ENCODE measurements at places on chromosomes 13 and 19.

DNA sequence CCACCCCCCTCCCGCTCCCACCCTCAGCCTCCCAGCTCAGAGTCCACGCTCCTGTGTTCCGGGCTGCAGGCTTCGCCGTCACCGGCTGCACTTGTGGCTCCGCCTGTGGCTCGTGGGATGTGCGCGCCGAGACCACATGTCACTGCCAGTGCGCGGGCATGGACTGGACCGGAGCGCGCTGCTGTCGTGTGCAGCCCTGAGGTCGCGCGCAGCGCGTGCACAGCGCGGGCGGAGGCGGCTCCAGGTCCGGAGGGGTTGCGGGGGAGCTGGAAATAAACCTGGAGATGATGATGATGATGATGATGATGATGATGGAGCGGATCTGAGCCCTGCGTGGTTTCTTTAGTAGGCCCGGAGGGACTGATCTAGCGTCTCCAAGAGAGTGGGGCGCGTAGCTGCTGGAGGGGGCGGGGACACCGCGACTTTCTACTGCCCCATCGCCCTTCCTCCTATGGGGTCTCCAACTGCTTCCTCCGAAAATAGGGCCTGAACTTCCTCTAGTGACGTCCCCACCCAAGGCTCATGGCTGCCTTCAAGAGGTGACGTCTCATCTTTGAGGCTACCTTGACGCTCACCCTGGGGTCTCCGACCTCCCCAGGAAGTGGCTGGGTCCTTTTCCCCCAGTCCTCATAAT lies 1.4 kb downstream of the RETN start:
- H3K36me3 ChIP-seq = no peaks in the 10 kb centered on the region
- peaks cover 21% of the 10 kb centered on the region for H3K27me3 ChIP-seq
- no peak for DNase-seq
- H3K4me3 ChIP-seq = peak overlapping the region; percentile 64
- H3K27ac ChIP-seq = no peak overlapping the region
- peaks cover 11% of the 10 kb centered on the region for H3K4me1 ChIP-seq

DNA sequence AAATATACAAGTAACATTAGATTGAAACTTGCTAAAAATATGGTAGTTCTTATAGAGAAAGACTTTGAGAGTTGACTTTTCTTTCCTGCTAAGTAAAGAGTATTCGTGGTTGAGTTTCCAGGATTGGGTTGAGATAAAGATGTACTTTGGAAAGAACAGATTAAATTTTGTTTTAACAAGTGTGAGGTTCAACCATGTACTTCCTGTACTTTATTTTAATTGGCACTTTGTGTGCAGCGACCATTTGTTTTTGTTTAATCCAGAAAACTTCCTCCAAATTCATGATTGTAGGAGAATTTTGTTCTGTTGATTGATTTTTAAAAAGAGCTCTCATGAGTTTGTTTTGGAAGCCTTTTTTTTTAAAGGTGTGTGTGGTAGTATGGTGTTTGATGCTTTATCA lies 46.9 kb downstream of the PAN3 start:
- no peak overlapping the region for H3K27ac ChIP-seq
- DNase-seq = no peak
- H3K4me1 ChIP-seq = peaks cover 8% of the 10 kb centered on the region
- peaks cover 11% of the 10 kb centered on the region for H3K36me3 ChIP-seq
- no peak overlapping the region for H3K4me3 ChIP-seq

- H3K4me3 ChIP-seq = no peak overlapping the region
- no peaks in the 10 kb centered on the region for H3K27me3 ChIP-seq
- H3K36me3 ChIP-seq = no peaks in the 10 kb centered on the region
- DNase-seq = no peak
These were observed 2033.9 kb upstream of the PCDH20 start for GRCh38 chr13:63449550-63449949.

- H3K27me3 ChIP-seq = peaks cover 11% of the 10 kb centered on the region
- H3K4me3 ChIP-seq = no peak overlapping the region
- no peaks in the 10 kb centered on the region for H3K4me1 ChIP-seq
- no peaks in the 10 kb centered on the region for H3K36me3 ChIP-seq
These were observed 102.1 kb downstream of the IRS2 start for GRCh38 chr13:109684084-109684823.

GRCh38 chr13:114053026-114053425 lies 79.2 kb upstream of the C13orf46 start:
- peaks cover 22% of the 10 kb centered on the region for H3K36me3 ChIP-seq
- H3K27me3 ChIP-seq = no peaks in the 10 kb centered on the region
- no peak overlapping the region for H3K27ac ChIP-seq
- no peak for DNase-seq

GRCh38 chr13:112159575-112160547 lies 92.9 kb downstream of the SOX1 start:
- H3K27me3 ChIP-seq = peaks cover 15% of the 10 kb centered on the region
- no peak overlapping the region for H3K4me3 ChIP-seq
- no peaks in the 10 kb centered on the region for H3K36me3 ChIP-seq
- no peaks in the 10 kb centered on the region for H3K4me1 ChIP-seq

- peaks cover 19% of the 10 kb centered on the region for H3K27me3 ChIP-seq
- peaks cover 7% of the 10 kb centered on the region for H3K4me1 ChIP-seq
- no peak overlapping the region for H3K27ac ChIP-seq
- no peaks in the 10 kb centered on the region for H3K36me3 ChIP-seq
These were observed 18.9 kb upstream of the IGFL1 start for GRCh38 chr19:46210669-46211068.

- H3K27ac ChIP-seq = no peak overlapping the region
- DNase-seq = no peak
- no peak overlapping the region for H3K4me3 ChIP-seq
- H3K4me1 ChIP-seq = peaks cover 2% of the 10 kb centered on the region
- no peaks in the 10 kb centered on the region for H3K36me3 ChIP-seq
These were observed 39.9 kb upstream of the VWA8 start for GRCh38 chr13:42000846-42001245.

GRCh38 chr19:31667106-31667505 lies 317.9 kb upstream of the TSHZ3 start:
- no peak overlapping the region for H3K27ac ChIP-seq
- no peaks in the 10 kb centered on the region for H3K36me3 ChIP-seq
- DNase-seq = no peak

DNA sequence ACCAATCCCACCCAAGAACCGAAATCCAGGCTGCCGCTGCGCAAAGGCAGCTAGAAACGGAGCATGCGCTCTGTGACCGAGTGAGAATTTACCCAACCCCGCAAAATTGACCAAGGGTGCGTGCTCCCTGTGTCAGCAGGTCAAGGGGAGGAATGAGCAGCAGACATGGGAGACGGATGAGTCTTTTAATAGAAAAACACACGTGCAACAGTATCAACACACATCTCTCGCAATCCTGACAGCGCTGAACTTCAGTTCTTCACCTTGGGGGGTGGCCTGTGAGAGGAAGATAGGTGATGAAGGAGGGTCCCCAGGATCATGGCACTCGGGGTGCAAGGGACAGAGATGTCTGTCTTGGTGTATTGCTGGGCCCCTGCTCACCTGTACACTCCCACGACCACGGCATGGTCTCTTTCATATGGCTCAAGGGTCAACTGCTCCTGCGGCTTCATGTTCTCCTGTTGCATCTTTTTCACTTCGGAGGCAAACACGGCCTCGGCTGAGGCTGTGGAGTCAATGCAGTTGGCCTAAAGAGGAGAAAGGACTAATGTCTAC lies 402 bp upstream of the DYRK1B start:
- peak overlapping the region; percentile 80 for H3K4me3 ChIP-seq
- no peaks in the 10 kb centered on the region for H3K27me3 ChIP-seq
- peaks cover 55% of the 10 kb centered on the region for H3K36me3 ChIP-seq

- H3K27me3 ChIP-seq = no peaks in the 10 kb centered on the region
- no peak overlapping the region for H3K27ac ChIP-seq
- H3K36me3 ChIP-seq = no peaks in the 10 kb centered on the region
- H3K4me1 ChIP-seq = no peaks in the 10 kb centered on the region
- no peak overlapping the region for H3K4me3 ChIP-seq
These were observed 45.7 kb upstream of the RNF113B start for GRCh38 chr13:98222816-98223215.

DNA sequence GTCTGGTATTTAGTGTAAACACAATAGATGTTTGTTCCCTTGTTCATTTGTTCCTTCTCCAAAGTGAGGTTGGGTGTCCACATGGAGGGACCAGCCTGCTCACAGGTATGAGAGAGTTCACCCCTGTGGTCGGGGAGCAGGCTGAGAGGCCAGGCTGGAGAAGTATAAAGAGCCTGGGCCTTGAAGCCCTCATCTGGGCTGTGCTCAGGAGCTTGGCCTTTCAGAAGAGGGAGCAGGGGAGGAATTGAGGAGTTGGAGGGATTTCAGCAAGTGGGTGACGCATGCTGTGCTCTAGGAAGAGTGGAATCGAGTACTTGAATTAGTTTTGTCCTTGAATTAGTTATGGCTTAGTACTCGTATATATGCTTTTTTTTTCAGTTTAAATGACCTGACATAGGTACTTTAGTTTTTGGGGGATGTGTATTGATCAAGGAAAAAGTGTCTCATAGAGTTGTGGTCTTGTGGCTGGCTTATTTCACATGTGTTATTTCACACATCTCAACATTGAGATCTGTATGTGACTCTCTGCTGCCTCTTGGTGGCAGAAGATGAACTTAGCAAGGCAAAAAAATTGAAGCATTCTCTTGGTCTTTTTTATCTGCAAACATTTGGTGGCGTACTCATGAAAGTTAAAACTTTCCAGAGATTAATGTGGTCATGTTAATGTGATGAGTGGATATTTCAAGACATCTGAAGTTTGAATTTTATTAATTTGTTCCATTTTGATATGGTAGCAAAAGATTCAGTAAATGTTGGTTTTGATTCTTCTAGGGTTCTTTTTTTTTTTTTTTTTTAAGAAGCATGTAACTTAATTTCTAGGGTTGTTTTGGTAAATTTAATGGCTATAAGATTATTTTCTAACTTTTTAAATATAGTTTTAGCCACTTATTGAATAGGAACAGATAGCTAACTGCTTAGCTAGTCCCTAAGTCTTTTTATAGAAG lies 54.3 kb downstream of the SLAIN1 start:
- H3K36me3 ChIP-seq = peaks cover 17% of the 10 kb centered on the region
- no peak overlapping the region for H3K27ac ChIP-seq
- H3K4me3 ChIP-seq = no peak overlapping the region
- peak; percentile 48 for DNase-seq

DNA sequence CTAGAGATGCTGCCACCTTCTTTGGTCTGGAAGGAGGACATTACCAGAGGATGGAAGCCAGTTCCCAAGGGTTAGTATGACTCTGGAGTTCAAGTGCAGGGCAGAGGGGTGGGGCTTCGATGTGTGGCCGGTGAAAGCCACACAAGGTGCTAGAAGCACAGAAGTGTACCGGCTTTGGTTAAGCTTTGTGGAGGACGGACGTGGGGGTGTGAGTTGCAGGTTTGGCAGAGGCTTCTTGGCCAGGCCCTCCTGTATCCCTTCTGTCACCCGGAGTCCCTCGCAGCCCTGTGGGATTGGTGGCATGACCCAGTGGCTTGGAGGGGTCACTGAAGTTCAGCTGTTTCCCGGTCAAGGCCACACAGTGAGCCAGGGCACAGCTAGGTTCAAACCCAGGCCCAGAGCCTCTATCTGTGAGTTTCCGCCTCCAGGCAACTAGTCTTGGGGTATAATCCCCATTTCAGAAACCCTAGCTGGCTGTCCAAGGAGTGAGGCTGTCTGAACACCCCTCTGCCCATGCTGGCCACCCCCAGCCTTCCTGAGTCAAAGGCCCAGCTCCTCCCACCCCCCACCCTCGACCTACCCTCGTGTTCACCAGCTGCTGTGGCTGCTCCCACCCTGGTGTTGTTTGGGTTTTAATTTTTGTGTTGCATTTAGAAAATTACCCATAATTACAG lies 4.6 kb upstream of the SSBP4 start:
- no peaks in the 10 kb centered on the region for H3K36me3 ChIP-seq
- H3K4me3 ChIP-seq = peak overlapping the region; percentile 36
- no peak for DNase-seq
- no peaks in the 10 kb centered on the region for H3K27me3 ChIP-seq
- H3K4me1 ChIP-seq = peaks cover 43% of the 10 kb centered on the region

DNA sequence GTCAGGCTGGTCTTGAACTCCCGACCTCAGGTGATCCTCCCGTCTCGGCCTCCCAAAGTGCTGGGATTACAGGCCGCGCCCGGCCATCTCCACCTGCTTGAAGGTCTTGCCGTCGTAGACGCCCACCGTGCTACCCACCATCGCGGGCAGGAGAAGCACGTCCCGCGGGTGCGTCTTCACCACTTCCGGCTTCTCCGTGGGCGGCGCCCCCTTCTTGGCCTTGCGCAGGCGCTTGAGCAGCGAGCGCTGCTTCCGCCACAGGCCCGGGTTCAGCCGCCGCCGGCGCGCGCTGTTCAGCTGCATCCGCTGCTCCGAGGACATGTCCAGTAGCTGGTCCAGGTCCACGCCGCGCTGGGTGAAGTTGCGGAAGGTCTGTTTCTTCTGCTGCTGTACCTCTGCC lies 21.6 kb downstream of the EFNA2 start:
- no peak overlapping the region for H3K27ac ChIP-seq
- H3K36me3 ChIP-seq = no peaks in the 10 kb centered on the region
- no peaks in the 10 kb centered on the region for H3K27me3 ChIP-seq
- no peaks in the 10 kb centered on the region for H3K4me1 ChIP-seq

DNA sequence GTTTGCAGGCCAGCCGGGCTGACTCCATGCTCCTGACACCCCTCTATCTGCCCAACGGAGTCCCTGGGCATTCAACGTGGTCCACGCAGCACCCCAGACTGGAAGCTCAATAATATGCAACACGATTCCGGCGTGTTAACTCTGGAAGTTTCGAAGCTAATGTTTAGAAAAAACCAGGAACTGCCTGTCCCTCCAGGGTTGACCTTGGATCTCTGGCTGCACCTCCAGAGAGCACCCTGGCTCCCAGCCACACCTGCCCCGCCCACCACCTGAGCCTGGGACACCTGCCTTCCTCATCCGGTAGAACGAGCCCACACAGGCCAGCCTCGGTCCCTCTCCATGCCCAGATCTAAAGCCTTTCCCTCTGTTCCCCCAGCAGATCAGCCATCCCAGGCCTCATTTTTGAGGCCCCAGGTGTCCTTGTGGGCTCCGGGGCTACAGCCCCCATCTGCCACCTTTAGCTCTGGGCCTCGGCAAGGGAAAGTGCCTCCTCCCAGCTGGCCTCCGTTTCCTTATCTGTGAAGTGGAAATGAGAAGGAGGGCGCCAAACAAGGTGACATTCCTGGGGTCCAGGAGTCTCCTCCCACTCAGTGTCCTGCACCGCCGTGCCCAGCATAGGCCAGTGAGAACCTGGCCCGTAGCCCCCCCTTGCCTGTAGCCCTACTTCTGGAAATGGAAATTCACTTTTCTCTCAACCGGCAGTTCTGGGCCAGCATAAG lies 38.7 kb downstream of the KLF2 start:
- no peak overlapping the region for H3K4me3 ChIP-seq
- H3K27ac ChIP-seq = peak overlapping the region; percentile 49
- DNase-seq = no peak

DNA sequence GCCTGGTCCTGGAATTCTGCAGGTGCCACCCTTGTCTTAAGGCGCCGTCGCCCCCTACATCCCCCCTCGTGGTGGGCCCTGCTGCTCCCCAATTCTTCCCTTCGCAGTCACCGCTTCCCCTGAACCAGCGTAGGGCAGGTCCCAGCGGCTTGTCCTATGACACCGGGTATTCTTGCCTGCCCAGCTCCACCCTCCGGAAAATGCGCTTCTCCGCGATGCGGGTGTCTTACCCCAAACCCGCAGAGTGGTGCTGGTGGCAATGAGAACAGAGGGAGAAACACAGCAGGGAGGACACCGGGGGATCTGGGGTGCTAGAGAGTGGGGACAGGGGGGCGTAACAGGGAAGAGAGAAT lies 9.0 kb downstream of the ZNF808 start:
- H3K27me3 ChIP-seq = no peaks in the 10 kb centered on the region
- no peak for DNase-seq
- H3K36me3 ChIP-seq = peaks cover 74% of the 10 kb centered on the region
- H3K4me3 ChIP-seq = peak overlapping the region; percentile 85
- peak overlapping the region; percentile 92 for H3K27ac ChIP-seq
- peaks cover 17% of the 10 kb centered on the region for H3K4me1 ChIP-seq

- H3K4me1 ChIP-seq = peaks cover 28% of the 10 kb centered on the region
- H3K36me3 ChIP-seq = no peaks in the 10 kb centered on the region
- H3K27me3 ChIP-seq = peaks cover 2% of the 10 kb centered on the region
- H3K27ac ChIP-seq = no peak overlapping the region
These were observed 54.6 kb downstream of the OR10H4 start for GRCh38 chr19:16003391-16003790.
